GM23248 (cell line): ENCODE measurements at places on chromosomes 2 and 18.

DNA sequence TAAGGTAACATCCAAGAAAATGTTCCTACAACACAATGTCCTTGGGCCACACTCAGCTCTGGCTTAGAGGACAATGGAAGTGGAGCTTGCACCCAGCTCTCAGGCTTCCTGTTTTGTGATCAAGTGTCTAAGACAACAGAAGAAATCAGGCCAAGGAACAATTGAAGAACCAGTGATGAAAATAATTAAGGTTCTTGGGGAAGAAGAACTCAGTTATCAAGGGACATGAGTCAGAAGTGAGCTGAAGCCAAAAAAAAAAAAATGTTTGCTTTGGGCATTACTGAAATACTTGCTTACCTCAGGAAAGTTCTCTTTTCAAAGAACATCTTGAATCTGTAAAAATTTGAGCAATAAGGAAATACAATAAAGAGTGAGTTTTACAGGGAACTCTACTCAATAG is 299.0 kb downstream of the FBXO15 start:
- DNase-seq: peak; percentile 71

GRCh38 chr18:10726198-10727068 is 200.6 kb downstream of the NAPG start:
- DNase-seq: no peak

DNA sequence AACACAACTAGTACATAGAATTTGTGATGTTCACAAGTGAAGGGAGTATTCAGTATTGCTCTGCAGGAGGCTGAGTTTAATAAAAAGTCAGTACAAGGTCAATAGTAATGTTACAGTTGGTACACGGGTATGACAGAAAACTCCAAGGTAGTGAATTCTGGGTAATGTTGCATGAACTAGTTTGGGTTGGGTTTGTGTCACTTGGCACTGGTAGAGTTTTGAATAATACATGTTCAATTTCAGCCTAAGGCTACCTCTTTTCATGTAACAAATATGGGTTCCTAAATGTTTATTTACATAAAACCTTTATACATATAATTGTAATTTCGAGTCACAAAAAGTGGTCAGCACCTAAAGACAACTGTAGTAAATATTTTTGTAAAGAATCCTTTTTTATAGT is 19.4 kb downstream of the CTIF start:
- no peak for DNase-seq

- peak; percentile 68 for DNase-seq
Observed at GRCh38 chr2:108215794-108216211, 24.0 kb upstream of the SULT1C3 start.

GRCh38 chr2:81445176-81445575 is 1140.6 kb upstream of the LRRTM1 start:
- DNase-seq: no peak

GRCh38 chr2:219562049-219563020 is 9.0 kb downstream of the OBSL1 start:
- DNase-seq: no peak

GRCh38 chr2:18284331-18284730 is 276.1 kb downstream of the RDH14 start:
- peak; percentile 47 for DNase-seq

- DNase-seq: peak; percentile 23
Observed at GRCh38 chr2:45734952-45735351, 83.5 kb downstream of the PRKCE start.

- no peak for DNase-seq
Observed at GRCh38 chr2:230505162-230505561, 89.2 kb downstream of the SP100 start.

- DNase-seq: no peak
Observed at GRCh38 chr18:67001052-67001451, 397.2 kb upstream of the CDH19 start.

GRCh38 chr2:239326831-239327535 is 73.8 kb downstream of the HDAC4 start:
- no peak for DNase-seq

- peak; percentile 61 for DNase-seq
Observed at GRCh38 chr18:74196220-74197119, 48.1 kb downstream of the TIMM21 start.

DNA sequence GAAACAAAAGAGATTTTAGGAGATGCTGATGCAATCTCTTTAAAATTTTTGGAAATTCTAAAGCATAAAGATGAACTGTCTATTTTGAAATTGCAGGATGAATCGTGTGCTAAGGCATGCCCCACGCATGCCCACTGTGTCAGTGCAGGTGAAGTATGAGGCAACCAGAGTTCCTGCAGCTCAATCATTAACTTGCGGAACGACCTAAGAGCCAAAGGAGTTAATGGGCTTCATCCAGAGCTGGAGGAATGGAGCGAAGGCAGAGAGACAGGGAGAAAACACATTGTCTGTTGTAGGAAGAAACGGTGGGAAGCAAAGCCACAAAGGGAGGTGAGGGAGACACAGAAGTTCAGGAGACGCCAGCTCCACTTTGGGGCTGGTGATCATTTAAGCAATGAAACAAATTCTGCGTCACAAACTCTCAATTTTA is 265.2 kb downstream of the CCDC85A start:
- peak; percentile 44 for DNase-seq

- DNase-seq: no peak
Observed at GRCh38 chr2:219961947-219962498, 334.6 kb downstream of the SLC4A3 start.

GRCh38 chr2:217727801-217728200 is 275.0 kb downstream of the TNS1 start:
- DNase-seq: no peak

DNA sequence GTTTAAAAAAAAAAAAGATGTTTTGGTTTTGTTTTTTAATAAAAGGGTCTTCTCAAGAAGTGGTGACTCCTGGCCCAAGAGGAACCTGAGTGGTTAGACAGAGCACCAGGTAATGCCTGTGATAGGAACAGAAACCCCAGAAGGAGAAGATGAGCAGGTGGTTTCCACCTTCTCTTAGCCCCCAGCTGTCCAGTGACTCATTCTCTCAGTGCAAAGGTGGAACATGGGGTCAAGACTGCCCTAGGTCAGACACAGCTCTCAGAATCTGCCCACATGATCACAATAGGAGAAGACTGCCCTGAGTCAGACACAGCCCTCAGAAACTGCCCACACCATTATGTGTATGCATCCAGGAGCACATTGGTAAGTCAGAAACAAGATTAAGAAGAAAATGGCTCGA is 61.8 kb downstream of the TBC1D8 start:
- no peak for DNase-seq

DNA sequence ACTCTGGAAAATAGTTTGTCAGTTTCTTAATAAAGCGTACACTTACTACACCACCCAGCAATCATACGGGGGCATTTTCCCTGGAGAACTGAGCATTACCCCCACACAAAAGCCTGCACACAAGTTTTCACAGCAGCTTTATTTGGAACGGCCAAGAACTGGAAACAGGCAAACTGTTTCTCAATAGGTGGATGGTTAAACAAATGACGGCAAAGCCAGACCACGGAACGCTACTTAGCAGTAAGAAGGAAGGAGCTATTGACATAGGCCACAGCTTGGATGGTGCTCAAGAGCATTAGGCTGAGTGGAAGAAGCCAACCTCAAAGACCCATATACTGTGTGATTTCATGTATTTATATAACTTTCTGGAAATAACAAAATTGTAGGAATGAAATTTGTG is 9.0 kb downstream of the MALL start:
- DNase-seq: peak; percentile 57

- no peak for DNase-seq
Observed at GRCh38 chr2:118988706-118989105, 46.7 kb downstream of the MARCO start.

- DNase-seq: no peak
Observed at GRCh38 chr2:98293030-98293429, 53.2 kb upstream of the CNGA3 start.

GRCh38 chr2:201130524-201131186 is 14.7 kb downstream of the CFLAR start:
- DNase-seq: peak; percentile 88

- no peak for DNase-seq
Observed at GRCh38 chr2:43408407-43409160, 182.2 kb upstream of the ZFP36L2 start.

- no peak for DNase-seq
Observed at GRCh38 chr2:145194673-145195072, 674.8 kb upstream of the ZEB2 start.

DNA sequence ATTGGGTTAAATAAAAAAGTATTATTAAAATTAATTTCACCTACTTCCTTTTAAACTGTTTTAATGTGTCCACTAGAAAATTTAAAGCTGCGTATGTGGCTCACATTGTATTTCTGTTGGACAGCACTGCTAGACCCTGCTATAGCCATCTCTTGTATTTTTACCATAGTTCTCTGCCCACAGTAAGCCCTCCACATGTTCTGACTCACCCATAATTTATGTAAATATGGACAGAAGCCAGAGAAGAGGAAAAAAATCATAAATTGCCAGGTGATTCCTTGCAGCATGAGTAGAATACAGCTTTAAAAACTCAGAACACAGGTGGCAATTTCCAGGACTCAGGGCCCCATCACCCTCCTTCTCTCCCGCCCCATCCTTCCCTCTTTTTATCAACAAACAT is 142.4 kb upstream of the MEX3C start:
- DNase-seq: no peak

- no peak for DNase-seq
Observed at GRCh38 chr2:101149241-101150192, 1.7 kb downstream of the TBC1D8 start.

GRCh38 chr18:77101410-77102258 is 30.9 kb downstream of the MBP start:
- DNase-seq: peak; percentile 95

GRCh38 chr2:10987861-10988260 is 76.1 kb downstream of the KCNF1 start:
- DNase-seq: no peak

GRCh38 chr18:456361-457139 is 44.0 kb downstream of the COLEC12 start:
- DNase-seq: peak; percentile 87

DNA sequence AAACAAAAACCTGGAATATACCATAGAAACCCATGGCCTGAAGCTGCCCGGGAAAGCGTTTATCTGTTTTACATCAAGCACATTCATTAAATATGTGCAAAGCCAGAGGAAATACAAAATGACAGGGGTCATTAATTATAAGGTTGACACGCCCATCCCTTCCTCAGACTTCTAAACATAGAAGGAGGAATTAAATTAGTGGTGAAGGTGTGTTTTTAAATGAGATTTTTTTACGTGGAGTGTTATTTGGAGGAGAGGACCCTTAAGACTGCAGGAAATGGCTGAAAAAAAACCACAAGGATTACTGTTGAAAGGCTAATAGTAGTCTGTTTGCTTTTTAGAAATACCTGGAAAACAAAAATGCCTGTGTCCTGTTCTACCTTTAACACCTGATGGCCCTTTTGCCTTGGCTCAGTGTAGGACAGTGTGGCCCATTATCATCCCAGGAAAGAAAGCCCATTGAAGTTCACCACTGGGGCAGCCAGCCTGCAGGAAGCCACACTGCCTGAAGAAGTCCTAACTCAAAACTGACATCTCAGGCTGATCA is 123.2 kb downstream of the EPHA4 start:
- DNase-seq: no peak

- peak; percentile 43 for DNase-seq
Observed at GRCh38 chr2:37721201-37721560, 49.7 kb upstream of the CDC42EP3 start.

DNA sequence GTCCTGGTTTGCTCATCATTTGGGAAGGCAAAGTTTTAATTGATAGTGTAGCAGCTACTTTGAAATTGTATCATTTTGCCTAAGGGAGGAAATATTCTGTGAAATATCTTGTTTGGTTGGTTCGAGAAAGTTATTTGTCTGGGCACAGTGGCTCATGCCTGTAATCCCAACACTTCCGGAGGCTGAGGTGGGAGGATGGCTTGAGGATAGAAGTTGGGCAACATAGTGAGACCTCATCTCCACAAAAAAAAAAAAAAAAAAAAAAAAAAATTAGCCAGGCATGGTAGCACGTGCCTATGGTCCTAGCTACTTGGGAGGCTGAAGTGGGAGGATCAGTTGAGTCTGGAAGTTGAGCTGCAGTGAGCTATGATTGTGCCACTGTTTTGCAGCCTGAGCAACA is 3.1 kb upstream of the ADGRF3 start:
- no peak for DNase-seq

- no peak for DNase-seq
Observed at GRCh38 chr2:26136451-26136850, 36.4 kb upstream of the GAREM2 start.
